Fibroblast of villous mesenchyme (primary cell): ENCODE measurements at places on chromosomes 5 and 9. TPM values are rescaled to one million over a fixed set of nuclear protein-coding genes. Genes with fewer than 3 reads are reported as not detected.

Gene ADAMTS16
- total RNA-seq = under 0.01 and 2.6 TPM in 2 replicates

Gene ASTN2
- total RNA-seq = 3.9 and 5.6 TPM in 2 replicates

DNA sequence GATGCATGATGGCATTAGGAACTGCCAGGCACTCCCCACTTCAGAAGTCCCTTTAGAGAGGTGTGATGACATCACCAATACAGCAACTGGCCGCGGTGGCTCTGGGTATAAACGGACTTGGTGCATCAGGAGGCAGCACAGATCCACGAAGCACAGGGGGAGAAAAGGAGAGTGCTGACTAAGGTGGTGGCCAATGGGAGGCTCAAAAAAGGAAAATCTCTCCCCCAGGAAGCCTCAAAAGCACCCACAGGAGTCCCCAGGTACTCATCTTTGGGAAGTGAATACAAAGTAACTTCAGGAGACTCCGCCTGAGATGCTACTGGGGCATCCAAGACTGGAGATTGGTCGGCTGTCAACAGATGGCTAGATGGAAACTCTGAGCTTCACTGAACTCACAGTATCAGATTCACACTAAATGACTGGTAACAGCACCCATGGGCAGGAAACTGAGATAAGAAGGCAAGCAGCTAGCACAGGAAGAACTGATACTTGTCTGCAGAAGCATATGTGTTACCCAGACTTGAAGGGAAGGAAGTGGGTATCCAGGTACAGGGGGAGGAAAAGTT, 7.6 kb downstream of the TTC39B start:
- no peak for DNase-seq

DNA sequence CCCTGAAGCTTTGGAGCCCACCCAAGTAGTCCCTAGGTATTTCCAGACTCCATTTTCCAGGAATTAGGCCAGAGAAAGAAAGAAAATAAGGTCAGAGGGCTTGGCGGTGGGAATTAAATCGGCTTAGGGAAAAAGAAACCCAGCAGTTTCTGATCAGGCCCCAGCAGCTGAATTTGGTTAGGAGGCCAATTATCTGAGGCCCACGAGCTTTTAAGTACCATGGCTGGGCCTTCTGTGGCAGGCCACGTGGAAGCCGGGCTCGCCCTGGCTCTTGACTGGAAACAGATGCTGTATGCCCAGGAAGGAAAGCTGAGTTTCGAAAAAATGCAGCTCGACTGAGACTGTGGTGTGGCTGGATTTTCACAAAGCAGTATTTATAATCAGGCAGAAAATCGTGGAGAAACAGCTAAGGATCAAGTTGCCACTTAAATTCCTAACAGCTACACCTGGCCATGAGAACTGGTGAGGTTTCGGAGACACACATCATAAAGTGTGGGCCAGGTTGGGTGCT, 75.1 kb upstream of the PANK3 start:
- DNase-seq = peak; percentile 87

DNA sequence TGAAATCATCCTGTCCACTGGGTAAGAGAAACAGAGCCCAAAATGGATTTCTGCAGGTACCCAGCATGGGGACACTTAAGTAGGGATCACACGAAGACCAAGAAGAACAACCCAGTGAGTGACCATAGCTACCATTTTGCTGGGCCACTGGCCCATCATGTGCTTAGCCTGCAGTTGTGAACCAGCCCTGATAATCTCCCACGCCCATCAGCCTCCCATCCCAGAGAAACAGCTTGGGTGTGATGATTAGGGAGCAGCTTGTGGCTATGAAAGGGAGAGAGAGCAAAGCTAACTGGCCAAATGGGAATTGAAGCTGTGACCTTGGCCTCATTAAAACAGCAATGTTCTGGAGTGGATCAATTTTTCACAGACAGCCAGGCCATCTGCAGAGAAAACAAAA, 138.5 kb downstream of the SLC24A2 start:
- DNase-seq = no peak

GRCh38 chr5:170365831-170366230, 23.3 kb downstream of the KCNMB1 start:
- no peak for DNase-seq
